ENCODE measurements at places on chromosomes 7 and 10.

- H3K4me1 ChIP-seq = peaks cover 52% of the 10 kb centered on the region
- H3K27ac ChIP-seq = peak overlapping the region; percentile 96
- peaks cover 49% of the 10 kb centered on the region for H3K36me3 ChIP-seq
- peak; percentile 33 for DNase-seq
Observed at GRCh38 chr10:69088801-69089501, 1.0 kb downstream of the SRGN start.

GRCh38 chr7:80499350-80499953, 12.4 kb downstream of the GNAT3 start:
- no peaks in the 10 kb centered on the region for H3K36me3 ChIP-seq
- DNase-seq = no peak
- H3K4me1 ChIP-seq = no peaks in the 10 kb centered on the region
- no peak overlapping the region for H3K27ac ChIP-seq
- H3K27me3 ChIP-seq = no peaks in the 10 kb centered on the region
- H3K4me3 ChIP-seq = no peak overlapping the region

GRCh38 chr10:6024334-6024682, 37.9 kb downstream of the IL2RA start:
- DNase-seq = no peak
- no peak overlapping the region for H3K4me3 ChIP-seq
- peak overlapping the region; percentile 23 for H3K27ac ChIP-seq
- H3K36me3 ChIP-seq = peaks cover 93% of the 10 kb centered on the region
- H3K27me3 ChIP-seq = no peaks in the 10 kb centered on the region

DNA sequence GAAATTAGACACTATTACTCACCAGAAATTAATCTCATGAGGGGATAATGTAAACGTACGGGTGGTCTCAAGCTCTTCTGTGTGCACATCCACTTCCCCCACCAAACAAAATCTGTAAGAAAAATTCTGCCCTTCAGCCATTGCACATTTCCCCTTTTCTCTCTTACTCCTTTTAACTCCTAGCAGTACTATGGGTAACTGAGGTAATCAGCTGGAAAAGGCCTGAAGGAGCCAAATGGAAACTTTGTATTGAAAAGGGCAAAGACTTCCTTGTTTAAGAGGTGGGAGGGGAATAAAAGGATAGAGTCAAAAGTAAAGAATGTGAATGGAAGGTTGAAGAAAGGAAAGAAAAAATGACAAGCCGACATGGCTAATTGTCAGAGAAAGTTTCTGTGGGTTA, 273.8 kb downstream of the RNLS start:
- no peaks in the 10 kb centered on the region for H3K36me3 ChIP-seq
- no peaks in the 10 kb centered on the region for H3K4me1 ChIP-seq
- H3K4me3 ChIP-seq = no peak overlapping the region
- no peak for DNase-seq

Data from activated CD4-positive, alpha-beta memory T cell treated with anti-CD3 and anti-CD28 coated beads for 36 hours (primary cell).